ENCODE measurements at places on chromosomes 12 and 14. TPM values are rescaled to one million over a fixed set of nuclear protein-coding genes. Genes with fewer than 3 reads are reported as not detected.

RD3L gene
- not detected for polyA plus RNA-seq

EML1 gene
- 6.7 TPM for polyA plus RNA-seq

IL22 gene
- polyA plus RNA-seq, result not detected

ABCD2 gene
- polyA plus RNA-seq, result not detected

ZNF384 gene
- polyA plus RNA-seq, result 16.7 TPM

IFNG-AS1 gene
- polyA plus RNA-seq, result not detected

- peak; percentile 53 for DNase-seq
- no peak overlapping the region for H3K27ac ChIP-seq
- no peaks in the 10 kb centered on the region for H3K36me3 ChIP-seq
- H3K27me3 ChIP-seq, result no peaks in the 10 kb centered on the region
Measured at GRCh38 chr14:35047976-35048513, 2.0 kb downstream of the FAM177A1 start.

DNA sequence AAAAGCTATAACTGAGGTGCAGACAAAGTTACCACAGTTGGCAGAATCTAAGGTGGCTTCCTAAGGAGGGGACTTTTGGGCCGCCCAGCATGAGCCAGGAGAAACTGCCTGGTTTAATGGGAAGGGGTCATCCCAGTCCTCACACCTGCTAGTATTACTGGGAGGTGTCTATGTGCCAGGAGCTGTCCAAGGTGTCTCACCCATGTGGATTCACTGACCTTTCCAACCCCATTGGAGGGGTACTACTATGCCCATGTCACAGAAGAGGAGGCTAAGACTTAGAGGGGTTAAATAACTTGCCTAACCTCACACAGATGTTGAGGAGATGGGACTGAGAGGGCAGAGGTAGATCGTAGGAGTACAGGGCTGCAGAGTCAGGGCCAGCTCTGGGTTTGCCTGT, 10.2 kb downstream of the ABCB9 start:
- H3K36me3 ChIP-seq, result peaks cover 5% of the 10 kb centered on the region
- no peak overlapping the region for H3K4me3 ChIP-seq
- H3K27me3 ChIP-seq, result no peaks in the 10 kb centered on the region
- H3K4me1 ChIP-seq, result no peaks in the 10 kb centered on the region
- no peak overlapping the region for H3K27ac ChIP-seq

- peak; percentile 68 for DNase-seq
- H3K4me1 ChIP-seq, result no peaks in the 10 kb centered on the region
- no peak overlapping the region for H3K4me3 ChIP-seq
- H3K27ac ChIP-seq, result no peak overlapping the region
Measured at GRCh38 chr12:130456375-130457199, 118.9 kb downstream of the PIWIL1 start.

DNA sequence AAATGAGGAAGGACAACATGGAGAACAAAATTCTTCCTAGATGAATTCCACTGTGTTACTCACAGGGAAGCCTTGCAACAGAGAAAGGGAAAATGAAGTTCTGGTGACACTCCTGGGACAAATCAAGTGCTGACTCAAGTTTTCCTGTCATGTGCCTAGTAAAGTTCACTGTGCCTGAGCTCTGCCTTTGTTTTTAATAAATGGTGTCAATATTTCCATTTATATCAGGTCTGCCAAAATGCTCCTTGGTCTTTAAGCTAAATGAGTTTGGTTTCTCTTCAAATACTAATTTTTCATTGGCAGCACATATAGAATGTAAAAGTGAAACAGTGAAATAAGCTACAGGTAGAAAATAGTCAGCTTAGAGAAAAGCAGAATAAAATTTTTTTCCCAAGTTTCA, 33.0 kb downstream of the HIGD1C start:
- H3K4me3 ChIP-seq, result no peak overlapping the region
- H3K27me3 ChIP-seq, result no peaks in the 10 kb centered on the region
- H3K4me1 ChIP-seq, result peaks cover 14% of the 10 kb centered on the region
- DNase-seq, result no peak
- H3K36me3 ChIP-seq, result peaks cover 32% of the 10 kb centered on the region

DNA sequence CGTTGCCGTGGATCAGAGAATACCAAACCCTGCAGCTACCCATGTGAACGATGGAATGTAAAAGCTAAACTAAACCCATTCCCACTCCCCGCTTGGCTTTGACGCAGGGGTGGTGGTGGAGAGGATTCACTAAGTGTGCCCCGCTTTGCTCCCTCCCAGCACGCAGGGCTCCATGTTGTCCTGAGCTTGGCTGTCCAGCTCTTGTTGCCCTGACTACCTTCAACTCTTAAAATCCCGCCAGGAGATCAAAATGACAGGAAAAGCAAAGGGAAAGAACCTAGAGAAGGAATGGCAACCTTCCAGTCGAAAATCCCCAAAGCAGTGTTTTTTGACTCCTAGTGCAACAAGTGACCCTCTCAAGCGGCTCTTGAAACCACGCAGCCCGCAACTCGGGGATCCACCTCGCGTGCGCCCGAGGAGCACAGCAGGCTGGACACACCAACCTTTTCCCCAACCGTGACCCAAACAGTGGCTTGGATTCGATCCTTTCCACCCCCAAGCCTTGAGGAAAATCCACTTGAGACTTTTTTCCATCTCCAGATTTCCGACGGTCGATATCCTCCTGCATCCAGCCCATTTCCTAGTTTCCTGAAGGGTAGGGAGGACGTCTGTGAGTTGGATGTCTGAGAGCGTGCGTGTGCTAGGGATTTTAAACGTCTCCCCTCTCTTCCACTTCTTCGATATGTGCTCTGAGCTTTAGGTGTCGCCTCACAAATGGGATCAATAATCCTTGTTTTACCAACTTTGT, 1.4 kb downstream of the SYT10 start:
- no peaks in the 10 kb centered on the region for H3K27me3 ChIP-seq
- H3K4me3 ChIP-seq, result peak overlapping the region; percentile 48
- H3K36me3 ChIP-seq, result no peaks in the 10 kb centered on the region
- no peak overlapping the region for H3K27ac ChIP-seq
- H3K4me1 ChIP-seq, result peaks cover 21% of the 10 kb centered on the region

GRCh38 chr12:51889216-51890132, 1.6 kb downstream of the ANKRD33 start:
- no peaks in the 10 kb centered on the region for H3K27me3 ChIP-seq
- peaks cover 37% of the 10 kb centered on the region for H3K4me1 ChIP-seq

GRCh38 chr12:48084066-48084465, 21.8 kb downstream of the SENP1 start:
- H3K27me3 ChIP-seq, result no peaks in the 10 kb centered on the region
- peaks cover 87% of the 10 kb centered on the region for H3K36me3 ChIP-seq
- DNase-seq, result peak; percentile 44
- no peak overlapping the region for H3K4me3 ChIP-seq

GRCh38 chr14:20820063-20820904, 17.6 kb upstream of the RNASE1 start:
- no peak overlapping the region for H3K27ac ChIP-seq
- H3K4me1 ChIP-seq, result peaks cover 6% of the 10 kb centered on the region
- no peak for DNase-seq
- no peaks in the 10 kb centered on the region for H3K27me3 ChIP-seq
- H3K4me3 ChIP-seq, result no peak overlapping the region

DNA sequence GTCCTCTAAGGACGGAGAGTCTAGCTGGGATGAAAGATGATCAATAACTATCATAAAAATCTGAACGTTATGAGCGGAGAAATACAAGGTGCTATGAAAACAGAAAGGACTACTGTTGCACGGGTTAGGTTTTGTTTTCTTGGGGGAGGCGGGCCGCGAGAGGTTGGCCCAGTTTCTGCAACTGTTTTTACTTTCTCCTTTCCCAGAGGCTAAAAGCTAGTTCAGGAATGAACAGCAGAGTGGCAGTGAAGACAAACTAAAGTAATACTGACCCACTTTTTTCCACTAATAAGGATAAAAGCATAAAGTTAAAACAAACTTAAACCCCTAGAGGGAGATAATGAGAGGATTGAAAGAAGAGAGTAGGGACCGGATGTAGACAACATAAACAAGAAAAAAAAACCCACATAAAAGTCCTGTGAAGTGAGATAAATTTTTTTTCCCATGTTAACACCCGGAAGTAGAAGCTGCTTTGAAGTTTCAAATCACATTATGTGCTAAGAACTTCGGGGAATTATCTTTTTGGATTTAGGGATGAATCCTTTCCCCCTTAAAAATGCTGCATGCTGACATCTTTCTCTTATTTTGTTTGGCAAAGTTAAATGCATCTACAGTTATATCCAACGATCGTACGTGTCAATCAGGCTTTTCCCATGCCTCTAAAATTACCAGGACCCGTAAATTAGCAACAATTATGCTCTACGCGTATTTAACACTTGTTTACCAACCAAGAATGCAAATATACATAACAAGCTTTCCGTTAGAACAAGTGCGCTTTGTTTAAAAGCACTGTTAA, 1.0 kb upstream of the CDK17 start:
- H3K4me1 ChIP-seq, result peaks cover 36% of the 10 kb centered on the region
- H3K27ac ChIP-seq, result peak overlapping the region; percentile 98
- H3K4me3 ChIP-seq, result peak overlapping the region; percentile 80
- DNase-seq, result no peak
- no peaks in the 10 kb centered on the region for H3K36me3 ChIP-seq
- no peaks in the 10 kb centered on the region for H3K27me3 ChIP-seq
